ENCODE measurements at places on chromosomes 13 and 19.
A peak's percentile ranks its signal among the peaks of the same experiment; 100 is the strongest.

GRCh38 chr13:23771956-23772355 is 117.2 kb downstream of the MIPEP start:
- DNase-seq, result no peak

GRCh38 chr19:41311613-41312012 is 1.6 kb downstream of the CCDC97 start:
- DNase-seq, result no peak

DNA sequence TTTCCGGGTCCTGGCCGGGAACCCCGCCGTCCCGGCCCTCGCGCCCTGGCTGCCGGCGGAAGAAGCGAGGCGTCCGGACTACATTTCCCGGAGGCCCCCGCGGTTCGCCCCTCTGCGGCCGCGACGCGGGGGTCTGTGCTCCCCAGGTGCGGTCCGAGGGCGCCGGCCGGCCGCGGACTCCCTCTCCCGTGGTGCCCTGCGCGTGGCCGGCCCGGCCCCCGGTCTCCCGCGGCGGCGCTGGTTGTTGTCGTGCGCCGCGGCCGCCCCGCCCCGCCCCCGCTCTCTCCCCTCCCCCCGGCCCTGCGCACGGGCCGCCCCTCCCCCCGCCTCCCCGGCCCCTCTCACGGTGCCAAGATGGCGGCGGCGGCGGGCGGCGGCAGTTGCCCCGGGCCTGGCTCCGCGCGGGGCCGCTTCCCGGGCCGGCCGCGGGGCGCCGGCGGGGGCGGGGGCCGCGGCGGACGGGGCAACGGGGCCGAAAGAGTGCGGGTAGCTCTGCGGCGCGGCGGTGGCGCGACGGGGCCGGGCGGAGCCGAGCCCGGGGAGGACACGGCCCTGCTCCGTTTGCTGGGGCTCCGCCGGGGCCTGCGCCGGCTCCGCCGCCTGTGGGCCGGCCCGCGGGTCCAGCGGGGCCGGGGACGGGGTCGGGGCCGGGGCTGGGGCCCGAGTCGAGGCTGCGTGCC is at the start of gene KMT2B:
Gene KMT2B (plus strand): TSS at position 339 of the 680 bp plus-strand sequence. CDS start 16 bp downstream, at position 355.
- DNase-seq, result no peak

- DNase-seq, result no peak
These were observed 42.7 kb upstream of the GAS6 start for GRCh38 chr13:113906571-113906970.

- DNase-seq, result peak; percentile 99
These were observed 22.2 kb downstream of the RASA3 start for GRCh38 chr13:114110091-114110829.

GRCh38 chr19:44587963-44588770 is 25.2 kb upstream of the IGSF23 start:
- peak; percentile 49 for DNase-seq

GRCh38 chr19:2122982-2123381 is 26.3 kb downstream of the IZUMO4 start:
- DNase-seq, result no peak
